Stimulated activated CD8-positive, alpha-beta memory T cell treated with anti-CD3 and anti-CD28 coated beads, Interleukin-4, amount 100 ng/mL, for 1 hour (primary cell): ENCODE measurements at places on chromosomes 12 and 14.

DNA sequence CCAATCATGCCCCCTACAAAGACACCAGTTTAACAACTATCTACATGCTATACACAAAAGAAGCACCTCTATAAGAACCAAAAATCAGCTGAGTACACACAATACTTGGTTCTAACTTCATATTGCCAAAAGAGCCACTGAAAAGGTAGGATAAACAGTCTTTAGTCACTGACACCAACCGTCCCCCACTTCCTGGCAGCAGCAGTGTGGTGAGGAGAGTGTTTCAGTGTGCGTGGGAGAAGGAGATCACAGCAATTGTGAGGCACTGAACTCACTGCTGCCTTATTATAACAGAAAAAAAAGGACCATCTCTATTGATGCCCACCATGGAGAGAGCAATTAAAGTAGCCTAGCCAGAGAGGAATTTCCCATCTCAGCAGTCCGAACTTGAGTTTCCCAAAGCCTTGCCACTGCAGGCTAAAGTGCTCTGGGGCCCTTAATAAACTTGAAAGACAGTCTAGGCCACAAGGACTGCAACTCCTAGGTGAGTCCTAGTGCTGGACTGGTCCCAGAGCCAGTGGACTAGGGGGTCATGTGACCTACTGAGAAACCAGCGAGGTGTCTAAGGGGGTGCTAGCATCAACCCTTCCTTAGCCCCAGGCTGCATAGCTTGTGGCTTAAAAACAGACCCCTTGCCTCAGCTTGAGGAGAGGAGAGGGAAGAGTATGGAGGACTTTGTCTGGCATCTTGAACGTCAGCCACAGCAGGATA lies 37.1 kb upstream of the LMNTD1 start:
- no peak for DNase-seq

GRCh38 chr14:74350928-74351323 lies 2.7 kb downstream of the VRTN start:
- DNase-seq: no peak

DNA sequence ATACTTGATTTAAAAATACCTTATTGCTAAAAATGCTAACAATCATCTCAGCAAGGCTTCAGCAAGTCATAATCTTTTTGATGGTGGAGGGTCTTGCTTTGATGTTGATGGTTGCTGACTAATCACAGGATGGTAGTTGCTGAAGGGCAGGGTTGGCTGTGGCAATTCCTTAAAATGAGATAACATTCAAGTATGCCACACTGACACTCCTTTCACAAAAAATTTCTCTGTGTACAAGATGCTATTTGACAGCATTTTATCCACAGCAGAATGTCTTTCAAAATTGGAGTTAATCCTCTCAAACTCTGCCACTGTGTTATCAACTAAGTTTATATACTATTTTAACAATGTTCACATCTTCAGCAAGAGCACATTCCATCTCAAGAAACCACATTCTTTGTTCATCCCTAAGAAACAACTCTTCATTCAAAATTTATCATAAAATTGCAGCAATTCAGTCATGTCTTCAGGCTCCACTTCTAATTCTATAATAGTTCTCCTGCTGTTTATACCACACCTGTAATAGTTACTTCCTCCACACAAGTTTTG lies 16.1 kb downstream of the SCAF11 start:
- DNase-seq: no peak

- no peak for DNase-seq
Observed at GRCh38 chr12:72037006-72037795, 98.6 kb downstream of the TPH2 start.

DNA sequence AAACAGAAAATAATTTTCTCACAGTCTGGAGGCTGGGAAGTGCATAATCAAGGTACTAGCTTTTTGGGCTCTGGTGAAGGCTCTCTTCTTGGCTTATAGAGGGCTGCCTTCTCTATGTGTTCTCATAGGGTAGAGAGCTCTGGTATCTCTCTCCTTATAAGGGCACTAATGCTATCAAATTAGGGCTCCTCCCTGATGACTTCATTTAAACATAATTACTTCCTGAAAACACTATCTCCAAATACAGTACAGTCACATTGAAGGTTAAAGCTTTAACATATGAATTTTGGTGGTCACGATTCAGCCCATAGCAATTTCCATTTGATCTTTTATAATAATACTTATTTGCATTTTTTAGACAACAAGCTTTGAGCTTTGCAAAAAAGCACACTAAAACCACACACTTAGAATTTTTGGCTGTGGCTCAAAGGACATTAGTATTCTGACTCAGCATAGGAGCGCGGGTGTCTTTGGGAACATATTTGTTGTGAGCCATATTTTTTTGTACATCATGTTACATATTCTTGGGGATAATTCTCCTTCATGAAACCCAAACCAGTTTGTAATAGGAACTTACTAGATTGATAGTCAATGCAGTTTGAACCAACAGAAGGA lies 808.1 kb upstream of the FBXO33 start:
- DNase-seq: no peak

GRCh38 chr14:103923863-103924262 lies 4.4 kb upstream of the TDRD9 start:
- no peak for DNase-seq

DNA sequence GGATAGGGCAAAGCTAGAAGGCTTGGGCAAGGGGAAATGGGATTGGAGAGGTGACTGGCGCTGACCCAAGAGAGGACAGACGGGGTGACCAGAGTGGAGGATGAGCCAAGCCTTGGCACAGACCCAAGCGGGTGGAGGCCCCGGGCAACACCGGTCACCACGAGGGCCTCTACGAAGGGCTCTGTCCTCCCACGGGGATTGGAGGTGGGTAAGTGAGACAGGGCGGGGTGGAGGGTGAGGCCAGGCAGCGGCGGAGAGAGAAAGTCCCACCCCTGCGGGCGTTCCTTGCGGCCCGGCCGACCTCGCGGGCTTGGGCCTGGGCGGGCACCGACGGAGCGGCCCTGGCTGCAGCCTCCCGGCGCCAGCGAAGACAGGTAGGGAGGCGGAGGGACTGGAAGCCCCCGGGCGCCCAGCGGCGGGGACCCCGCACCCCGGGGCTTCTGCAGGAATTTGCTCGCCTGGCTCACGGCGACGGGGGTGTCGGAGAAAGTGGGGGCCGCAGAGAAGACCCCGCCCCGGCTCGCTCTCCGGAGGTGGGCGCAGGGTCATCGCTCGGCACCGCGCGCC lies at the start of gene PAPLN:
Gene PAPLN, plus strand, starts transcription at position 288 of the 567 bp plus-strand sequence. CDS start 2,273 bp downstream, outside the sequence.
- DNase-seq: no peak

DNA sequence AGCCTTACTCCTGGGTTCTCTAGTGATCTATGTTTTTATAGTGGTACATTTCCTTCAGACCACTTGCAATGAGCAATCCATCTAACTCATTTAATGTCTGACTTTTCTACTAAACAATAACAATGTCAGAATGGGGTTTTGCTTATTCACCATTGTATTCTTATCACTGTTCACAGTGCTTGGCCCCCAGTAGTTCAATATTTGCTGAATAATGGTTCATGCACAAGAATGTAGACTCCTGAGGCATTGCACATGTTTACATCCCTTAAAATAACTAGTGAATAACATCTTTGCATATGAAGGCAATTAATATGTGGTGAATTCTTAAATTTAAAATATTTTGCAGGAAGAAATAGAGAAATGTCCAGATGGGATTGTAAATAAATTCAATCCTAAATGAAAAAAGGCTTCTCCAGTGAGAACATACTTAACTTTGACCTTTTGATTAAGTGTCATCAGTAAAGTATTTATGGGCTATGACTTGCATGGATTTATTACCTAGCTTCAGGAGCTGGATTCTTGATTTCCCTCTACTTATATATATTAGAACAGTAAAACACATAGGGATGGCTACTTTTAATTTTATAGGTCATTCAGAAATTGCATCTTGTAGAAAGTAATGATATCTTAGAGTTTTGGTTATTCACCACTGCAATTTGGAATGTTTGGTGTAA lies 3.4 kb downstream of the CCER1 start:
- DNase-seq: no peak

GRCh38 chr12:101498252-101498651 lies 23.1 kb downstream of the SPIC start:
- no peak for DNase-seq

- no peak for DNase-seq
Observed at GRCh38 chr12:15697201-15697600, 92.0 kb downstream of the EPS8 start.

- DNase-seq: no peak
Observed at GRCh38 chr12:38056701-38057689, 259.6 kb upstream of the ALG10B start.

DNA sequence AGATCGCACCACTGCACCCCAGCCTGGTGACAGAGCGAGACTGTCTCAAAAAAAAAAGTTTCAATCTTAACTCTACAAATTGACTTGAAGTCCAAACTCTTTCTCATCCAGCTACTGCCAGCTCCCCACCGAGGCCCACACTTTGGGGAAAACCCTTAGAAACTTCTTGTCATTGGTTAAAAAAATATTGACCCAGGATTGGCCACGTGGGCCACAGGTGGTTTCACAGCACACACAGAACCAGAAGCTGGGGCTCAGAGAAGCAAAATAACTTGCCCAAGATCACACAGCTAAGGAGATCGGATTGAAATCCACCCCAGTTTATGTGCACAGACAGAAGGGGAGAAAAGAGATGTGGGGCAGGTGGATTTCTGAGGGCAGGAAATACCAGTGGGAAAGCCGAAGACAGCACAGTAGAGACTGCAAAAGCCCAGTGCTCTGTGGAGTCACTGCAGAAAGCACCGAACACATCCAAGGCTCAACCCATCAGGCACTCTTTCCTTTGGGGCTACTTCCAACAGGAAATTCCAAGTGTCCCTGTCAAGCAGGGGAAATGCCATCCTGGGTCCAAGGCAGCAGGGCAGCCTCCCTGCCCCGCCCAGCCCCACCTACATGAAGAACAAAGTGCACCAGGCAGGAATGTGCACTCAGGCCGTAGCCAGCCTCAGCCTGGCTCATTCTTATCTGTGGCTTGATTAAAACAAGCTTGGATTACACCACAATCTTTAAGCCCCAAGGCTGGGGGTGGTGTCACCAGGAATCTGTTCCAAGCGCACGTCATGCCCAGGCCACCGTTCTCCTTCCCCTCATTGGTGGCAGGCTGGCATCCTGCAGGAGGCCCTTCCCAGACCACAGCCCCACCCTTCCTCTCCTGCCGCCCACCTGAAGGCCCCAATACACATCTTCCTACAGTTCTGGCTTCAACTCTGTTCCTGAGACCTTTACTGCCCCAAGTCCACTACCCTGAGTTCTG lies 72.5 kb downstream of the ITPK1 start:
- no peak for DNase-seq

DNA sequence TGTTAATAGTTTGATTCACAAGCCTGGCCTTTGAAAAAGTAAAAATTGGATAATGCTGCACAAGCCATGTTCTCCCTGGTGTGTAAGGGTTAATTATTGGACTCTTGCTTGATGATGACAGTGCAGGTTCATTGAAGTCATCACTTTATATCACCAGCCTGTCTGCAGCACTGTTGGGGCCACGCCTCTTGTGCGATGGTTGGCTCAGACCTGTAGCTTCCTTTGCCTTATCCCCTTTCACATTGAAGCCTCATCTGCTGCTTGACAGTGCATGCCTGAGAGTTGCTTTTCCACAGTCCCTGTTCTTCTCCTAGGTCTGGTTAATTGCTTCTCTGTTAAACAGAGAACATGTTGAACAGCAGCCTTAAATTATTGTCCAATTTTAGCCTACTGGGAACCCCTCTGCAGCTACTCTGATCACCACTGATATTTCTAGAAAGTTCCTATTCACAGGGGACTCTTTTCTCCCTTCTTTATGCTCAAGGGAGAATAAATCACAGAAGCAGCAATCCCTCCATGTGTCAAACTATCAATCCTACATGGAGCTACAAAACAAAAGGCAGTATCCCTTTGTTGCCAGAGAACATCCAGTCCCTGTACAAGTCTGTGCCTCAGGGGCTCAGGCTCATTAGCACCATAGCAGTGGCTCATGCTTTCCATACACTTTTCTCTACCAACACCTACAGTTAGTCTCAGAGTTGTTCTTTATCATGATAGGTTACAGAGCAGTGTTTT lies 322.1 kb downstream of the RGS6 start:
- no peak for DNase-seq

DNA sequence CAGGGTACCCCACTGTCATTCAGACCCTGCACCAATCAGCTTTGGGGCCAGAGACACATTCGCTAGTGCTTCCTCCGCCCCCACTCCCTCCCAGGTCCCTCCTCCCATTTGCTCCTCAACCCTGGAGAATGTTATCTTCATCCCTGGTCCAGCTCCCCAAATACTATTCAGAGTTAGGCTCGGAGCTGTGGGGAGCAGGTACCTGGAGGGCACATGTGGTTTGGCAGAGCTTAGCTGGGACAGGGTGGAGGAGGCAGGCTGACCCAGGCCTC lies 19.5 kb downstream of the VSX2 start:
- DNase-seq: no peak

GRCh38 chr14:73861073-73861472 lies 9.4 kb downstream of the PTGR2 start:
- DNase-seq: no peak

- DNase-seq: no peak
Observed at GRCh38 chr14:61934385-61934784, 172.2 kb downstream of the SNAPC1 start.

DNA sequence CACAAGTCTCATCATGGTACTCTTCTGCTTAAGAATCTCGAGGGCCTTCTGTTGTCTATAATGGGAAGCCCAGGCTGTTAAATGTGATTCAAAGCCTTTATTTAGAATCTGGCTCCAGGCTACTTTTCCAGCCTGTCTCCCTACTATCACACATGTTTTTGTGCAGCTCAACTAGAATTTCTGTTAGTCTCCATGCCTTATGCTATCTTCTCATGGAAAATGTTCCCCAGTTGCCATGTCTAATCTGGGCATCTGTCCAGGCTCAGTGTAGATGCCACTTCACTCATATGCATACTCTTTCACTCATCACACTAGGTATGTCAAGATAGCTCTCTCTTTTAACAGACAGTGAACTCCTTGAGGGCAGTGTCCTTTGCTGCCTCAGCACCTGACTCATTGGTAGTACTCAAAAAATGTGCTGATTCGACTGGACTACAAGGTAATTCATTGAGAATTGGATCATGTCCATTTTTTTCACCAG lies 145.3 kb downstream of the TTLL5 start:
- no peak for DNase-seq

DNA sequence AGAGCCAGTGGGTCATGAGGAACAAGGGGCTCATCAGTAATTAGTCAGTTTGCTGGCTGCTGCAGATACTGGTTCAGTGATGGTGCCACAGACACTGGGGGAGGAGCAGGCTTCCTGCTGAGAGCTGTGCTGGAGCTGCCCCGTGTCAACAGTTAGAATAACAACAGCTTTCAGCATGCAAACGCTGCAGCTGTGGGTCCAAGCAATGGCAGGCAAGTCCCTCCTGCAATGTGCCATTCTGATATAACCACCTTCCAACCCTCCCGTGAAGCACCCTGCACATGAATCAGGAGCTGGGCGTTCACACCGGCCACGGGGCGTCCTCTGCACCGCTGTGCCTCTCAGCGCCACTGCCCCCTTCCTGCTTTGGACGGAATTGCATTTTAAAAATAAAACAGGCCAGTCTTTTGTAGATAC lies 258.4 kb upstream of the SFSWAP start:
- DNase-seq: no peak

DNA sequence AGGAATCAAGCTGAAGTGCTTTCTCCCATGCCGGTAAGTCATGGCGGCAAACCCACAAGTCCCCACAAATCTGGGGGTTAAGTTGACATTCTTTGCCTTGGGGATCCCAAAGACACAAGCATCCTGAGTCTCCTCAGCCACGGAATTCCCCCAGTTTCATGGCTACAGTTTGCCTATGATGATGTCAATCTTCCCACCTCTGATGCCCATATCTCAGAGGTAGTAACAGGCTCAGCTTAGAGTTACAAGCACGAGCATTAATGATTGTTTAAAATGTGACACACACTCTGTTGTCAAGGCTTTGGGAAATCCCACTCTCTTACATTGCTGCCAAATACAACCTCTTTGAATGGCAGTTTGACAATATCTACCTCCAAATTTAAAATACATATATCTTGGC lies 22.3 kb downstream of the NOS1 start:
- DNase-seq: no peak
